ENCODE measurements at places on chromosomes 11 and 22. TPM values are rescaled to one million over a fixed set of nuclear protein-coding genes. Genes with fewer than 3 reads are reported as not detected.
A peak's percentile ranks its signal among the peaks of the same experiment; 100 is the strongest.

The HIC2 gene
- 11.7 TPM for polyA plus RNA-seq

The RASL10A gene
- not detected for polyA plus RNA-seq

DNA sequence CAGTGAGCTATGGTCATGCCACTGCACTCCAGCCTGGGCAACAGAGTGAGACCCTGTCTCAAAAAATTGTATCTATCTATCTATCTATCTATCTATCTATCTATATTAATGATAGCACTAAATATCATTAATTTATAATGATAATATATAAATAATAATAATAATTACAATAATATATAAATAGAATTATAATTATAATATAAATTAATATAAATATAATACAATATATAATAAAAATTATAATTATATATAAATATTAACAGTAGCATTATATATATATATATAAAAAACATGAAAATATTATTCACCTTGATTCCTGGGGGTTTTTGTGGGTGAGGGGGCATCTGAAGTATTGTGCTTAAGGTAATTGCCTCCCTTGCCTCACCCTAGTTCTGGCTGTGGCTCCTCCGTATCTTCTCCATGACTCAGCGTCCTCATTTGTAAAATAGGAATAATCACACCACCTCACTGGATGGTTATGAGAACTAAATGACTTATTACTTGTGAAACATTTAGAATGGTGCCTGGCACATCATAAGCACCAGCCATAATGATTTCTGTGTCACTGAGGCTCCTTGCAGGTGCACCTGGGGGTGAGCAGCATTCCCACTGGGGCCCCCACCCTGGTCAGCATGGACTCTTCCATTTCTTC is 18.8 kb downstream of the RASD2 start:
- no peak for DNase-seq

DNA sequence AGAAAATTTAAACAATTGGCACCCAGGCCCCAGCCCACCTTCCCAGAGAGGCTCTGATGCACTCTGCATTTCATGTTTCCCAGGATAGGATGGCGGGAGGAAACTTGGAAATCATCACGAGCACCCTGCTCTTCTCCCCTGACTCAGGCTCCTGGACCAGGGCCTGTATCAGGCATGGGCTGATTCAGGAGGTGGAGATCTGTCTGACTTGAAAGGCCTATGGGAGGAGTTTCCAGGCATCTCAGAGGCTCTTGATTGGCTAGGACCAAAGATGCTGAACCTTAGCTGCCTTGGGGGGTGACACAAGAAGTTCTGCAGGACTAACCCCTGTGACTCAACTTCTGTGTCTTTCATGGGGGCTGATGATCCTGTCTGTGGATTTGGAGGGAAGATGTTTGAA is 106.2 kb downstream of the PKNOX2 start:
- no peak for DNase-seq

The MEI1 gene
- 2.9 TPM for polyA plus RNA-seq

GRCh38 chr11:57674251-57674650 is 6.3 kb downstream of the ZDHHC5 start:
- no peak for DNase-seq

The GAL gene
- not detected for polyA plus RNA-seq

DNA sequence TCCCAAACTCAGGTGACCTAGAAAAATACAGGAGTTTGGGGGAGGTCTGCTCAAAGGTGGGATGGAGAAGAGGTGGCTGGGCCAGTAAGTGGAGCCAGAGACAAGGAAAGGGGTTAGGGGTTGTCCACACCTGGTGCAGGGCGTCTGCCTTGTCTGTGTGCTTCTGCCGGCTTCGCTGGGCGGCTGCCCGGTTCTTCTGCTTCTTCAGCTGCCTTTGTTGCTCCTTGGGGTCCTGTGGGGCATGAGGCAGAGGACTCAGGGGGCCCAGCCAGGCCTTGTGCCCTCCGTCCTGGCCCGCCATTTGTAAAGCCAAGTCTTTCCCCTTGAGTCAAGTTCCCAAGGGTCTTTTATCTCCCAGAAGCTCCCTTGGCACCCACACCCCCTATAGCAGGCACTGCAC is 2.5 kb downstream of the BATF2 start:
- DNase-seq = no peak

GRCh38 chr11:22555881-22556280 is 69.7 kb downstream of the FANCF start:
- no peak for DNase-seq

DNA sequence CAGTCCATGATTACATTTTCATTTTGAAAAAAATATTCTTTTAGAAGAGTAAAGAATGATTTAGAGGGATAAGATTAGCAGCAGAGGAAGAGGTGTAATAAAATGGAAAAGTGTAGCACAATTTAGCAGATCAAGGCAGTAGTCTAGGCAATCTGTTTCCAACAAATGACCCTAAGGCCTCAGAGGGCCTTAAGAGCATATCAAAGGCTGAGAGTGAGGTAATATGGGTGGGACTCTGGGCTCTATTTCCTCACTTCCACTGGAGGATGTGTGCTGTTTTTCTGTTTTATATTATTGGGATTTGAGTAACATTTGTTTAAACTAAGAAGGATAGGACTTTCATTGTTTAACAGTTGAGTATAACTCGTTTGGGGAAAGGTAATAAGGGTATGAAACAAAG is 28.8 kb downstream of the CCDC81 start:
- DNase-seq = no peak

The LRRC74B gene
- 0.16 TPM for polyA plus RNA-seq

GRCh38 chr11:94926698-94927237 is 46.6 kb downstream of the CWC15 start:
- DNase-seq = peak; percentile 78

GRCh38 chr11:114136686-114137640 is 77.5 kb downstream of the ZBTB16 start:
- DNase-seq = no peak

GRCh38 chr11:2777386-2777785 is 77.6 kb upstream of the KCNQ1OT1 start:
- no peak for DNase-seq

GRCh38 chr11:81578571-81578970 is 1155.1 kb downstream of the FAM181B start:
- DNase-seq = no peak

The KCNJ1 gene
- polyA plus RNA-seq = 87.4 TPM

GRCh38 chr22:49948116-49948957 is 12.2 kb upstream of the PIM3 start:
- DNase-seq = no peak

- no peak for DNase-seq
Observed at GRCh38 chr22:20432244-20432686, 5.4 kb downstream of the SCARF2 start.

DNA sequence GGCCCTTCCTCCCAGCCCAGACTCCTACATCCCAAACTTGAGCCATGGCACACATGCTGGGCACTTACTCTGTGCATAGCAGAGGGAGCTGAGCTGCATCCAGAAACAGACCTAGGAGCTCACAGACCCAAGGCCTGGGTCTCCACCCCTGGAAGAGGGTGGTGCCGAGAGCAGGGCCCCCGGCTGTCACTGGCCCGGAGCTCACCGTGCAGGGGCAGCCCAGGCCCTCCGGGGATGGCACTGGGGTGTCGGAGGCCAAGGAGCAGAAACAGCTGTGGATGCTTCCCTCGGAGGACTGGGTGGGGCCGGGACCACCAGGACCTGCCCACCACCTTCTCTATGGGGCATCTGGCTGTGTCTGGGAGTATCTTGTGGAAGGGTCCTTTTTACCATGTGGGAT is 4.3 kb upstream of the APOBEC3A start:
- no peak for DNase-seq

DNA sequence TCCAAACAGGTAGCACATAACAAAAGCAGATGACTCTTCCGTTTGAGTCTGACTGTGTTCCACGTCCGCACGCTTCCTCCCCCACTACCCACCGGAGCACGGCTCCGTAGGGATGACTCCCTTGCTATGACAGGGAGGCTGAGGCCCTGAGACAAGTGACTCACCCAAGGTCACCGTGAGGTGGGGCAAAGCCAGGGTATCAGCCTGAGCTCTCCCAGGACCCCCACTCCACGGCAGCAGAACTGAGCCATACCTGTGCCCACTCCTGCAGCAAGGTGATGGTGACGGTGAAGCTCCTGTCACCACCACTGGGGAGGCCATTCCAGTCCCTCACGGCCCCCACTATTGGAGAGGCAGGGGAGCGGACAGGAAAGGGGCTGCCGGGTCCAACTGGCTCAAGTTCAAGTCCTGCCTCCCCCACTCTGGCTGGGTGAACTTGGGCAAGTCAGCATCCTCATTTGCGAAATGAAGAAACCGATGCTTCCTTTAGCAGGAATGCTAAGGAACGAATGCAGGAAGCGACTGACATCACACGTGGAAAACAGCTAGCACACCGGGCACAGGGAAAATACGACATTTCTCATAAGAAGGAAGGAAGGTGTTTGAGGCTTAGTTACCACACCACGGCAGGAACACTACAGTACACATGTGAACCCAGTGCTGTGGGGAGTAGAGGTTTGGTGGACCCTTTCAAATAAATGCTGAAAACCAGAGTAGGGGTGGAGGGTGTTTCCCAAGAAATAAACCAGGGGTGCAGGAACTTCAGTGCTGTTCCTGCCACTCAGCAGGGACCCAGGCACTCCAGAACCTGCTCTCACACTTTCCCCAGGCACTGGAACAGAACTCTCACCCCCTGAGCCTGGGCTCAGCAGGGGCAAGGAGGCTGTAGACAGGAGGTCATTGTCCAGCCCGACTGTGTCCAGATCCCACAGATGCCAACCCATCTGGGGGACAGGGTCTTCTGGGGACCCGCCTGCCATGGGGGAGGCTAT is 32.4 kb upstream of the CBX7 start:
- no peak for DNase-seq

DNA sequence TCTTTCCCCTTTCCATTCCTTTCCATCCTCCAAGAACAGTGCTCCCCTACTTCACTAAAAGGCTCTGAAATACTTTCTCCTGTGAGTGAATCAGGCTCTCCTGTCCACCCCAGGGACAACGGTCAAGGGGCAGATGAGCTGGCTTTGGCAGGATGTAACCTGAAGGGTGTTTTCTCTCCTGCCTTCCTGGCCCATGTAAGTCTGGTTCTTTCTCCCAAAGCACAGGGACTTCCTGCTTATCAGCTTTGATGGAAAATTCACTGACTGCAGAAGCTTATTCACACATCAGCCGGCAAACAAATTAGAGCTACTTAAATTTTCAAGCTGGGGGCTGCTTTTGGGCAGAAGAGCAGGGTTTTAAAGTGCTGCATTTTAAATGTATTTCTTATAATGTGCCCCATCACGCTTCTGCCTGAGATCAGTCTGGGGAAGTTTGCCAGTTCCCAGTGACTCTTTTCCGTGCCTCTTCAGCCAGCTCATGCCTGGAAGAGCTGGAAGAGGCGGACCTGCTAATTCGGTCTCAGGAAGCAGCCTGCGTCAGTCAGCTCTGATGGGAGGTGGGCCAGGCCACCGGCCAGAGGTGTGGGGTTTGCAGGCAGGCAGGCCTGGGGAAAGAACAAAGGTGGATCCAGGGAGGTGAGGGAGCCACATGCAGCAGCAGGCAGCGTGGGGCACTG is 140.4 kb upstream of the TBCEL start:
- DNase-seq = no peak

DNA sequence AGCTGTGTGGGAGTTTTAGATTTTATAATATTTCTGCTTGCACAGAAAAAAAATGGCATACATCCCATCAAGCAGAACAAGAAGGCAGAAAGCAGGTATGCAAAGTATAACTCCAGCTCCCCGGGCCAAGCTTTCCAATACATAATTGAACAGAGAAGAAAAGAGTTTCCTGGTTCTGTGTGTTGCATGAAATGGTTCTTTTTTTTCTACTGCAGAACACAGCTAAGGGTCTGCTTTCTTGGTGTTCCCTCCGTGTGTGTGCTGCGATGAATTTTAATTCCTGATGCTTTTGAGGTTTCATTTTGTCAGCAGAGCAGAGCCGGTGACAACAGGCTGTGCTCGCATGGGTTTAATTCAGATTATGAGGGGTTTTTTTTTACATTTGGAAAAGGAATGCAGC is 70.7 kb upstream of the TTC12 start:
- no peak for DNase-seq

DNA sequence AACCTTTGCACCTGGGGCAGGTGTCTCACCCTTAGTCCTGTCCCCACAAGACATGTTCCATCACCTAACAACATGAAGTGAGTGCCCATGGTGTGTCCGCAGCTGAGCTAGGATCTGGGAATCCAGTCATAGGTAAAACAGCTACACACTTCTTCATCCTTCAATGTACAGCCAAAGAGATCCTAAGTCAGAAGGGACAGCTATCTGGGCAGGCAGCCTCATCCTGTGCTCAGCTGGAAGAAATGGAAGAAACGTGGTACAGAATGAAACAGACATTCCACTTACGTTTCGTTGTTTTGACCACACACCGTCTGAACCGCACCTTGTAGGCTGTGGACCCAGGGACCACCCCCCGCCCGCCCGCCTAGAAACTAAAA is 30.8 kb downstream of the PDGFB start:
- DNase-seq = no peak

GRCh38 chr11:75667255-75667830 is 1.5 kb downstream of the MAP6 start:
- no peak for DNase-seq

GRCh38 chr22:20036084-20036482 is 15.2 kb downstream of the TANGO2 start:
- DNase-seq = no peak

GRCh38 chr11:35919244-35919643 is 24.6 kb upstream of the LDLRAD3 start:
- no peak for DNase-seq

GRCh38 chr22:44107340-44107739 is 73.4 kb upstream of the PARVG start:
- no peak for DNase-seq

GRCh38 chr22:36771356-36772063 is 4.4 kb downstream of the IFT27 start:
- no peak for DNase-seq

DNA sequence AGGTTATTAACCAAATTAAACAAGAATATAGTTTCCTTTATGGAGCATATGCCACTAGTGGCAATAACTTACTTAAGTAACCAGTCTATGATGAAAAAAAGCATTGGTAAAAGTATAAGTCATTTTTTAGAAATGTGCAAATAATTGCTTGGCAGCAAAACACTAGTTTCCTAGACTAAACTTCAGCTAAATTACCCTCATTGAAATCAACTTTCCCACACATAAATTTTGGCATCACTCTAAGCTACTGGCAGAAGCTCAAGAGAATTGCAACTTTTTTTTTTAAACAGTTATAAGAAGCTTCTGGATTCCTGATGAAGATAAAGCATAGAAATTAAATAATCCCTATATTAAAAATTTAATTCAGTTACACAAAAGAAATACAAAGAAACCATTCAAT is 12.5 kb downstream of the CCDC34 start:
- no peak for DNase-seq
